ENCODE measurements at places on chromosomes 12 and 14.
A peak's percentile ranks its signal among the peaks of the same experiment; 100 is the strongest.

- no peak for DNase-seq
Measured at GRCh38 chr12:106120519-106121105, 18.1 kb downstream of the NUAK1 start.

- DNase-seq: no peak
Measured at GRCh38 chr14:80212023-80212397, 706 bp upstream of the DIO2 start.

DNA sequence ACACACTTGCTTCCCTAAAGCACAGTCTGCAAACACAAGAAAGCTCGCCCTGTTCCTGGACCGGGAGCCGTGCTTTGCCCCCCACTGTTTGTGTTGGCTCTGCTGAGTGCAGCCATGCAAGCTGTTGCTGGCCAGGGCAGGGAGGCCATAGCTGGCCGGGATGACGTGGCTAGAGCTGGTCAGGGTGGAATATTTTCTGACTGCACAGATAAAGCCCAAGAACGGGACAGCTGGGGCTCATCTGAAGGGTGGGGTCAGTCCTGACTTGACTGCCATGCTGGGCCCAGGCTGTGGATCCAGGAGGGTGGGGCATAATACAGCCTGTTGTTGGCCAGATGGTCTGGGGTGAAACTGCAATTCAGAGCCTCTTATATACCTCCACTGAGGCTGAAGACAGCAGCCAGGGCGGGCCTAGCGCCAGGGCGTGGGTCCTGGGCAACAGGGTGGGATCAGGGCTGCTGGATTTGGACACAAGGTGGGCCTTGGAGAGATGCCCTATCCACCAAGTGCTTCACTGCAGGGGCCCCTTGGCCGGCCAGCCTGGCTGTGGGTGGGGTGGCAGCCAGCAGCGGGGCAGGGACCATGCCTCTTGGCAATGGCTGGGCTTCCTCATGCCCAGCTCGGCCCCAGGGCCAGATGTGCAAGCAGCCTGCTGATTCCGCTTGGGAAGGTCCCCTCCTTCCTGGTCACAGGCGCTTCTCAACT lies 14.8 kb downstream of the KMT5A start:
- DNase-seq: no peak

DNA sequence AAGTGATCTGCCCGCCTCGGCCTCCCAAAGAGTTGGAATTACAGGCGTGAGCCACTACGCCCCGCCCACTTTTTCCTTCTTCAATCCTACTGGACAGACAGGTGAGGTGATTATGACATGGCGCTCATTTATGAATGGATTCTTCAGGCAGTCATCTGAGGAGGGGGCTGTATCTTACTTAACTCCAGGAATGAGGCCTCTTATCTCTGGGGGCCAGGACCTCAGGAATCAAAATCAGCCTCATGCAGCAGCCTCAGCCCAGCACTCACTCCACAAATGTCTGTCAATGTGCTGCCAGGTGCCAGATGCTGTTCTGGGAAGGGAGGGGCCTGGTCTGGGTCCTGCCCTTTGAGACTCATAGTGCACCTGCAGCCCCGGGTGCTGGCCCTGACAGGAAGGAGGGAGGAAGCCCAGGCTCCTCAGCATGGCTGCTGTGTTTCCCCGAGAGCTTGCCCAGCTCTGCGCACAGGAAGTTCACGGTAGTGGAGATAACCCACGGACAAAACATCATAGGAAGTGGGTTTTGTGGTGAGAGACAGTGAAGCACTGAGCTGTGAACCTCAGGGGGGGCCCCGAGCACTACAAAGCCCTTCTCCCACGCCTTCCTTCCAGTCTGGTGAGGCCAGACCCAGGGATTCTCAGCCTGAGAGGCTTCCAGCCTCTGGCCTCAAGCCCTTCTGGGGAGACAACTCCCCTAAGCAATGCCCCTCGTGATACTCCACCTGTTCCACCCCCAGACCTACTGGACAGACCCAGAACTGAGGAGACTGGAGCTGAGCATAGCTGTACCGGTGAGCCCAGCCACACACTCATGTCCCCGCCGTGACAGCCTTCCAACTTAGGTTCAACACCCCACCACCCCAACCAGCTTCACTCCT lies 22.3 kb downstream of the GALNT6 start:
- peak; percentile 93 for DNase-seq

- no peak for DNase-seq
Measured at GRCh38 chr14:58907803-58908202, 270.0 kb downstream of the DACT1 start.

- peak; percentile 51 for DNase-seq
Measured at GRCh38 chr14:75539162-75539560, 16.9 kb downstream of the BATF start.

GRCh38 chr14:54174457-54174856 lies 217.8 kb upstream of the BMP4 start:
- DNase-seq: no peak

DNA sequence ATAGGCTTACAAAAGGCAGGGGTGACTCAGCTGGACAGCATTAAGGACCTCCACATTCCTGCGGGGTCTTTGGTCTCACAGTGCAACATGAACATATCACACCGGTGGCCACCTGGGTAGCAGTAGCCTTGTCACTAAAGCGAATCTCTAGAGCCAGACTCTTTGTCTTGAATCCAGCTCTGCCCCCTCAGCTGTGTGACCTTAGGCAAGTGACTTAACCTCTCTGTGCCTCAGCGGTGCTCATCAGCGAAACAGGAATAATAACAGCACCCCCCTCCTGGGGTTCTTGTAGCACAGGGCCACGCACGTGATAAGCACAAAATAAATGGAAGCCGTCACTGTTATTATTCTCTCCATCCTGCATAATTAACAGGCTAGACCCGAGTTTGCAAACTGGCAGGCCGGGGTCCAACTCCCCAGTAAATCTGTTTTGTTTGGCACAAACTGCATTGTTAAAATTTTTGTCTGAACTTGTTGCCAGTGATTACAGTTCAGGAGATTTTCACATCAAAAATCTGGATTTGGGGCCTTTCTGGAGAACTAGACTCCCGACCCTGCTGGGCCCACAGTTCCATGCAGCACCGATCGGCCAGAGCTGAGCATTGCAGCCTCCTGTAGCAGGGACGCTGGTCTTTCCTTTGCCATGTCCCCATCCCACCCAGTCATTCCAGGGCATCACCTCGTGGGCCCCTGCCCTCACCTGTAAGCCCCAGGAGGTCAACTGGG lies 174.8 kb downstream of the PHETA1 start:
- no peak for DNase-seq

DNA sequence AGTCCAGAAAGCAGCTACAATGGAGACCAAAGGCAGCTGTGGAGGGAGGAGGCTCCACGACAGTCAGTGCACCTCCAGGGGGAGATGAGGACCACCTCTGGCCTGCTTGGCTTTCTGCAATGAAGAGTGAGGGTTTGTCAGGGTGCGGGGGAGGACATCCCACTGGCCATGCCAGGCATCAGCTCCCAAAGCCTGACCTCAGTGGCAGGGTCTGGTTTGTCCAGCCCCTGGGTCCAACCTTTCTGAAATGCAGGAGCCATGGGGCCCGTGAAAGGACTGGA lies 35.2 kb downstream of the SLC6A12 start:
- no peak for DNase-seq

DNA sequence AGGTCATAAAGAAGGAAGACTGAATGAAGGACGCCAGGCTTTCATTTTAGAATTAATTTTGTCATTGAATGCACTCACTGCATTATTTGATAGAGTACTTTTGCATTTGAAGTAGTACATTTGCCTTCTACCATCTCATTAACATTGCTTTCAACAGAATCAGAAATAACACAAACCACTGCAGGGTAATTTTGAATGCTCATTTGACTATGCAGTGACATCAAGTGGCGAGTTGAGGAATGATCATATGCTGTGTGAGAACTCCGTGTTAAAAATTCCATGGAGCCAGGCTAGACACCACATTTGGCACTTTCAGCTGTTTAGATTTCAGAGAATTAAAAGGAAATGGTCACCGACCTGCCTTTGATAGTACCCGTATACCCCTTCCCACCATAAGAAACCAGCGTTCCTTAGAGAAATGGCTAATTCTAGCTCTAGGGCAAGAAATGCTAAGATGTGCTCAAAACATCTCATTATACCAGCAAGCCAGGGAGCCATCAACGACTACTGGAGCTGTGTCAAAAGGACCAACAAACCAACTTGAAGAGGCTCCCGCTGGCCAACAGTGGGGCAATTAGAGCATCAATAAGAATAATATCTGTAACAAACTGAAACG lies 16.5 kb downstream of the HEBP1 start:
- peak; percentile 25 for DNase-seq

GRCh38 chr14:96888158-96888557 lies 91.0 kb downstream of the VRK1 start:
- DNase-seq: no peak

- DNase-seq: no peak
Measured at GRCh38 chr12:11894890-11895289, 175.8 kb upstream of the BCL2L14 start.

GRCh38 chr12:71303199-71303598 lies 136.4 kb upstream of the LGR5 start:
- DNase-seq: no peak

DNA sequence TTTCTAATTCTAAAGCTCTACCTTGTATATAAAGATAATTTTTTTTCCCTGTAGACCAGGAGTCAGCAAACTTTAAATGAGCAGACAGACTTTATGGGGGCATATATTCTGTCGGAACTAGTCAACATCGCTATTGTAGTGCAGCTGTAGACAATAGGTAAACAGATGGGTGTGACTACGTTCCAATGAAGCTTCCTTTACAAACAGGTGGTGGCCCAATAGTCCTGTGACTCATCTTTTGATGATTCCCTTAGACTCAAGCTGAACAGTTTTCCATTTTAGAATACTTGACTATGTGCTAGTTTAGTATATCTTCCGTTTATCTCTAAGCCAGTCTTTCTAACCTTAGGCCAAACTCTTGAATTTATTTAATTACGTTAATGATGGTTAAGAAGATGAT lies 16.3 kb downstream of the MUCL1 start:
- no peak for DNase-seq

DNA sequence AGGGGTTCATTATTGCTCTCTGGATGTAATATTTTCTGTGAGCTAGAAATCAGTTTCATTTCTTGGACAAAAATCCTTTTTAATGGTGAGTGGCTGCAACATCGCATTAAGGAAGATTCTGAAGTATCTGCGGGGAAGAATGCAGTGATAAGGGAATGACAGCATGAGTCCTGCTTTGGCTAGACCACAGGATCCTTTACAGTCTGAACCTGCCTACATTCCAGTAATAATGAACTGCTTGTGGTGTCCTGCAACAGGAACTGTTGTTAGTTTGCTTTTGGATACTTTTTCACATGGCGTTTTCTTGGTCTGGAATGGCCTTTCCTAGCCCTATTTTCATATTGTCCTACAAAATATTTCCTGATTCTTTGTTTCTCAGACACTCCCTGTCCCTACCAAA lies 15.7 kb downstream of the MDM2 start:
- DNase-seq: no peak

DNA sequence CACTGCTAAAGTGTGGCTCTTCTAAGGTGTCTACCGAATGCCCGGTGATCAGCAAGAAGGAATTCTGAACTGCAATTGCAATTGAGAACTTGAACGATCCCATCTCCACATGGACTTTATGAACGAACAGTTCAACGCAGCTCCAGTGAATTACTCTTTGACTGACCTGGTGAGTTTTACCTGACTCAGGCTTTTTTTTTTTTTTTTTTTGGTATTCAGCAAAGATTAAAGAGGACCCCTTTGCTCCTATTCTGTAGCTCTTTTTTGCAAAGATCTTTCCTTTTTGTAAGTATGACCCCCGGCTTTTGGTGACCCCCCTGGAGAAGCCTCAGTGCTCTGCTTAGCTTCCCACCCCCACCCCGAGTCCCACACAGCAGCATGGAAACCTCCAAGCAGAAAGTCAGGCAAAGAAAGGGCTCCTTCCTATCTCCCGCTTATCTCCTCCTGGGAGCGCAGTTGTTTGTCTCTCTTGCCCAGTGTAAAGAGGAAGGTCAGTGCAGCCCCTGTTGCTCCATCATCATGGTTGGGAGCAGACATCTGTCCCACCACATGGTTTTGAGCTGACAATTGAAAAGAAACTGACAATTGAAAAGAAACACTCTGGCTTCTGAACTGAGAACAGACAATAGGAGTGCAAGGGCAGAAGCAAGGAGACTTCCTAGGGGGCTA lies 72.1 kb upstream of the DIO3 start:
- no peak for DNase-seq

- no peak for DNase-seq
Measured at GRCh38 chr14:35438910-35439713, 34.6 kb upstream of the NFKBIA start.

GRCh38 chr14:68231898-68232297 lies 412.3 kb downstream of the RAD51B start:
- DNase-seq: no peak

DNA sequence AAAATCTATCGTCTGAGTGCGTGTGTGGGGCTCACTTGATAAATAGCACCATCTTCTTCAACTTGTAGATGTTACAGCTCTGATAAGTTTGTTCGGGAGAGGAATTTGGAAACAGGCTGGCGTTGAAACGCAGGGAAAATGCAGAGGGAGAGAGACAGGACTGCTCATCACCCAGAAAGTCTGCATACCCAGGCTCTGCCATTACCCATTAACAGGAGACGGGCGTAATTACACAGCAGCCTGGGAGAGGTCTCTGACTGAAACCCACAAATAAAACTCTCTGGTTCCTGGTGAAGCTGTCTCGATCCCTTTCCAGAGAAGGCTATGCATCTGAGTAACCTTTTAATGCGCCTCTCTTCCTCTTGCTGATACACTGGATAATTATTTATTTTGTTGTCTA lies 547.3 kb downstream of the BCL11B start:
- no peak for DNase-seq

GRCh38 chr12:1073652-1074051 lies 82.6 kb downstream of the ERC1 start:
- no peak for DNase-seq

- DNase-seq: no peak
Measured at GRCh38 chr12:113930249-113930648, 35.9 kb downstream of the RBM19 start.

GRCh38 chr14:105898482-105899010 lies 372.2 kb downstream of the TMEM121 start:
- DNase-seq: no peak

DNA sequence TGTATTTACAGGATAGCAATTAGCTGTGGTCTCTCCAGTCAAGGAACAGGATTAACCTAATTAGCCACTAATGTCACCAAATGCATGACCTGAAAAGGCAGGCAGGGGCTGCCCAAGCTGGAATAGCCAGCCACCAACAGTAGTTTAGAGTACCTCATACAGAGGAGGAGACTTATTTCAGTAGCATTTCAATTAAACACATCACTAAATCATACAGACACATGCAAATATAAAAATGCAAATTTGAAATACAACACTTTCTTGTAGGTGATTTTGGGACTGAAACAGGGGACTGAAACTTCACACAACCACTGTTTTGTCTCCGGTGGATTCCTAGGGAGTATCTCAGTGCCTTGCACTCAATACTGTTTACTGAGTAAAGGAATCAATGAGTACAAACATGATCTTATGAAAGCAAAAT lies 636 bp upstream of the IFNG-AS1 start:
- no peak for DNase-seq

Data from CD4-positive, alpha-beta T cell treated with Interleukin-21 for 1 hour (primary cell).